Stimulated activated CD8-positive, alpha-beta memory T cell treated with anti-CD3 and anti-CD28 coated beads, Interleukin-7, amount 100 ng/mL, for 4 hours (primary cell): ENCODE measurements at places on chromosomes 11 and 22.
A peak's percentile ranks its signal among the peaks of the same experiment; 100 is the strongest.

DNA sequence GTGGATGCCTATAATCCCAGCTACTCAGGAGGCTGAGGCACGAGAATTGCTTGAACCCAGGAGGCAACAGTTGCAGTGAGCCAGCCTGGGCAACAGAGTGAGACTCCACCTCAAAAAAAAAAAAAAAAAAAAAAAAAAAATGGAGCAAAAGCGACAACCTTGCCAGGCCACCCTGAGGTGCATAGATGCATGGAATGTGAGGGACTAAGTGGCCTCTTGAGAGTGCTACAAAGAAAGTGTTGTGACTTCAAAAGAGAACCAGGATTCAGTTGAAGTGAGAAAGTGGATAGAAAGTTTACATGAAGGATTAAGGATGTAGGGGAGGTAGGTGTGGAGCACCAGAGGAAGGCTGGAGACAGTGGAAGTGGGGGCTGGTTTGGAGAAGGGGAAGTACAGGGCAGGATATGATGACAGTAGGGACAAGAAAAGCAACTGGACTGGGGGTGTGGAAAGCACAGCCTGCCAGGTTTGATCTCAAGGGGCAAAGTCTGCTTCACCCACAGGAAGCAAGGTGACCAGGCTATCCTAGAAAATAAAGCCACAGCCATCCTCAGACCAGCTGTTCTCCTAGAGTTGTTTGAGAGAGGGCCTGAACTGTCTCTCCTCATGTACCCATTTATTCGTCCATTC, 36.0 kb upstream of the OLFML1 start:
- no peak for DNase-seq

GRCh38 chr11:124832571-124832970, 32.4 kb upstream of the MSANTD2 start:
- no peak for DNase-seq

GRCh38 chr11:44885919-44886789, 64.5 kb downstream of the TP53I11 start:
- no peak for DNase-seq

- DNase-seq = no peak
Measured at GRCh38 chr11:32430568-32431381, 4.6 kb downstream of the WT1 start.

DNA sequence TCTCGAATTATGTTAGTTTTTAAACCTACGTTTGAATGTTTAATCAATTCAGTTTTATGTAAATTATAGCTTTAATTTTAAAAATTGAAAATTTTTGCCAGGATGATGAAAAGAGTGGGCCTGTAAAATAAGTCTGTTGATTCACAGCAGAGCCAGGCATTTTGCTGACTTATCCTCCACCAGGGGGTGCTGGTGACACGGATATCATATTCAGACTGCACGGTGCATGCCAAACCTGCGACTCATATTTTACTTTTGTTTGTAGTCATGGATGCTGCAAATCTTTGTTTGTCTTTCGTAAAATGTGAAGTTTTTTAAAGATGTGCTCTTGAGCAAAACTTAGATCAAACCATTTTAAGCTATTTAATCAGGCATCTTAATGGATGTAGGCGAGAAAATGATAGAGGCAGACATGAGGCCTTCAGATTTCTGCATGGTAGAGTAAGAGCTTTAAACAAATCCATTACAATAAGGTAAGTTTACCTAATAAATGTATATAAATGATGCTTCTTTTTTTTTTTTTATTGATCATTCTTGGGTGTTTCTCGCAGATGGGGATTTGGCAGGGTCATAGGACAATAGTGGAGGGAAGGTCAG, 3.6 kb upstream of the OR8B3 start:
- DNase-seq = peak; percentile 8

DNA sequence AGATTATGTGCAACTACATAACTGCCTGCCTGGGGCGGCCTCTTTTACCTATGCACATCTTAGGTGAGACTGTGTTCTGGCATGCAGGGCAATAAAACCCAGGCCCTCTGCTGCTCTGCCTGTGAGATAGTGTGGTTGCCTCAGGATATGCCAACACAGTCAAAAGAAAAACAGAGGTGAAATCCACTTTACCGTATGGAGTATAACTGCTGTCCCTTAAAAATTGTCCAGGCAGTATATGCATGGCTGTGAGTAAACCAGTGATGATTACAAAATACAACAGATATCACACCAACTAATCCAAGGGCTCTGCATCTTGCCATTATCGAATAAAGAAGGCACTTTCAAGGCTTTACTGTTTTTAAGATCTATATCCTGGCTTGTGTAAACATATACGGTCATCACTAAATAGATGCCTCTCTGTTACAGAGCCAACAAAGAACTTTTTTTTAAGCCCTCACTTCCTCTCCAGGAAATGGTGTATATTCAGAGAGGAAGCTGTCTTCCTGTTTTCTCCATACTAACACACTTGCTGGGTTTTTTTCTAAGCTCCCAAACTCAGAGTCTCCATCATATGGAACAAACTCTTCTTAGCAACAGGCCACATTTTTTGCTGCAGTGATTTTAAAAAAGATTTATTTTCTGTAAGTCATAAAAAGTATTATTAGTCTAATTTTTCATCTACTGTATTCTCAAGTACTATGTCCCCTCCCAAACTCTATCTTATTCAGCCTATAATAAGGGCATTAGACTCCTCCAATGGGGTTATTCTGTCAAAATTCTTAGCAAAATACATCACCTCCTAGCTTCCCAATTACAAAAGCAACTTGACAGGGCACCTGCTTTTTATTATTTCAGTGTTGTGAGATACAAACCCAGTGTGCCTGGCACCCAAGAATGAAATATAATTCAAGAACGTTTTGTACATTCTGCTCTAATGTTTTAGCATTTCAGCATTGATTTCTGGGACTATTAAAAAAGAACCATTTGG, 135.2 kb downstream of the MAML2 start:
- DNase-seq = no peak

DNA sequence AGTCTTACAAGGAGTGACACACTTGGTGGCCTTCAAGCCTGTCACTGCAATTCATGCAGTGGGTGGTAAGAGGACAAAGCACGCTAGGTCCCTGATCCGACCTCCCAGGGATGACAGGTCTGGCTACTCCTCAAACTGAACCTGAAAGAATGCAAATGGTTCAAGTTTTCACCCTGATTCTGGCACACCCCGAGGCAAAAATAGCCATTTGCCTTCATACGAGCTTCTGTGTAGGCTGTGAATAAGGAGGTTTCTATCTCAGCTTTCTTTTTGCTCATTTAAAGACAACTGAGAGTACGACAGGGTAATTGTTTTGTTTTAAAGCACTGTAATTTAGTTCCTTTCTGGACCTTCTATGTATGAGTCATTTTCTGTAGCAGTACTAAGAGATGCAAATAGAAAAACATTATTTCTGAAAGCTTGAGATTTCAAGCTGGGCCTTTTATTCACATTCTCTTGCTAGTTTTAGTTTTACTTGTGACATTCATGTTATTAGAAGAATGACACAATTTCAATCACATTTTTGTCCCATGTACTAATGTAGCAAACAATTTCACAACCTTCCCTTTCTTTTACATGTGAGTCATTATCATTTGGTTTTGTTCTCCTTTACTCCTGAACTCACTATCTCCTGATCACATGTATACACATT, 56.6 kb upstream of the FDX1 start:
- no peak for DNase-seq

DNA sequence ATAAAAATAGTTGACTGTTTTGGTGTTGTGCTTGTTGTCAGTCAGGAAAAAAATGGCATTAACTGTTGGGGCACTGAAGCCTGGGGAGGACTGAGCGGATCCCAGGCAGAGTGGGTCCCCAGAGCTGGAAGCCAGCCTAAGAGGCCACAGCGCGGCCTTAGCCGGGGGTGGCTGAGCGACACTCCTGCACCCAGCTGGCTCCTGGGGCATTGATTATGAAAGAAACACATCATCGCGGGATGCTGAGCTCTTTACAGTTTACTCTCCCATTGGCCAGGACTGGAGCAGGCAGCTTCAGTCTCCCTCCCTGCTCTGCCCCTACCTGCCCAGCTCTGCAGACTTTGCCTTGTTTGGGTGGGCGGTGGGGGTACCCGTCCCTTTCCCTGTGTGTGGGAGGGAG, 121.5 kb downstream of the ST3GAL4 start:
- DNase-seq = no peak

GRCh38 chr22:19645391-19645790, 68.9 kb upstream of the SEPTIN5 start:
- DNase-seq = no peak

GRCh38 chr11:111435046-111435698, 56.1 kb upstream of the POU2AF1 start:
- DNase-seq = no peak

DNA sequence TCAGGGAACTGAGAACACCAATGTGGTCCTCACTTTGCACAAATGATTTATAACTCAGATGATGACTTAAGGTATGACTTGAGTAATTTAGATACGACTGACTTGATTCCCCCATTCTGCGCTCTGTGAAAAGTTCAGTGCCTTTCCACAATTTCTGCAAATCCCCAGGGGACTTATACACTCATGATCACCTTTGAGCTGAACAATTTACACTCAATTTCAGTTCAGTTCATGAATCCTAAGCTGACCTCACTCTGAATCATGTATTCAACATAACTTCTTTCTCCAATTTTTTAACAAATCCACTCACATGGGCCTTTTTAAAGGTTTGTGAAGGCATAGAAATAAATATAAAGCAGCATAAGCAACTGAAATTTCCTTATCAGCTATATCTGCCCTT, 274.2 kb downstream of the FAM76B start:
- no peak for DNase-seq

DNA sequence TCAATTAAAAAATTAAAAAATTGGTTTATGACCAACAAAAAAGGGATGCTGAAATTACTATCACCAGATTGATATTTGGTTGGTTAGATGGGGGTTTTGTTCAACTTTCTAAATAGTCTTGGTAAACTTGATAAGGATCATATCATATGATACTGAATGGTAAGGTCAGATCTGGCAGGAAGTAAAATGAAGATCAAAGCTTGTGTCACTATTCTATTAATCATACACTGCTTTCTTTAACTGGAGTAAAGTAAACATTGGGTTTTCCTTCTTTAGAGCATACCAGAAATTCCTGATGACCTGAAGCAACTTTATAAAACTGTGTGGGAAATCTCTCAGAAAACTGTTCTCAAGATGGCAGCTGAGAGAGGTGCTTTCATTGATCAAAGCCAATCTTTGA, 40.2 kb downstream of the RRM1 start:
- DNase-seq = no peak

- DNase-seq = no peak
Measured at GRCh38 chr11:23370580-23371275, 510.5 kb upstream of the CCDC179 start.

DNA sequence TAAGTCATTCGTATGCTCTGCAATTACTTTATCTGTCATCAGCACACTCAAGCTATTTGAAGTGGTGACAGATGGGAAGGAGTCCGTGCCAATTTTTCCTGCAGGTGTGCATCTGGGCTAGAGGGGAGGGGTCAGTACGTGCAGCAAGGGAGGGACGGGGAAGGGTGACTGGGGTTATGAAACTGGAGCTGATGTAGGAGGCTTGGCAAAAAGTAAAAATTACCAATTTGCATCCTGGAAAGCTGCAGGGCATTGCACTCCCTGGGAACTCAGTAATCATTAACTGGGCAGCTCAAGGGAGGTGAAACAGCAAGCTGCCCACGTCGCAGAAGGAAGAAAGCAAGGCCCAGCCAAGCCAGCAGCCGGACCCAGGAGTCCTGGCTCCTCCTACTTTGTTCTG, 87.1 kb upstream of the TMEM45B start:
- no peak for DNase-seq

DNA sequence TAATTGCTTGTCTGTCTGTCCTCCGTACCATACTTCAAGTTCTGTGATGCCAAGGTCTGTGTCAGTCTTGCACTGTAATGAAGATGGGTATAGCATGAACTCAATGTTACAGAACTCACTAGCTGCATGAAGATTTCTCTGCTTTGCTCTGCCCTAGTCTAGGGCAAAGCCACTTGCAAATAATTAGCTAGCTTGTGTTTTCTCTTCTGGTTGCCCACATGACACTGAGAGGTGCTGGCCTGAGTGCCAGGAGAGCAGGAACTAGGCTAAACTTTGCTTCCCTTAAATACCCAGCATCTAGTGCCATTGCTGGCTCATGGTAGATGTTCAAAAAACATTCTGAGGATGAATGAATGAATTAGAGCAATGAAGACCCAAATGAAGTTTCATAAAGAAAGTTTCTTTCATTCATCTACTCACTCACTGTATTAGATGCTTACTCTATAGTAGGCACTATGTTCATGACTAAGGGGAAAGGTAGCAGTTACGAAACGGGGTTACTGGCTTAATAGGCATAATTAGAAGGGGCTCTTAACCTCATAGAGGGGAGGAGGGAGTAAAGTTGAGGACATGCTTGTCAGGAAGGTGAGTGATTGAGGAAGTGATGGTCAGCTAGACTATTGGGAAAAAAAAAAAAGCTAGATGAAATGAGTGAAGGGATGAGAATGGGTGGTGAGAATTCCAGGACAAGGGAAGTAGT, 4.4 kb upstream of the ENDOD1 start:
- DNase-seq = no peak

- no peak for DNase-seq
Measured at GRCh38 chr22:28792491-28793383, 7.6 kb downstream of the XBP1 start.

GRCh38 chr11:68513930-68514487, 53.5 kb downstream of the PPP6R3 start:
- DNase-seq = no peak

- DNase-seq = peak; percentile 22
Measured at GRCh38 chr11:116927163-116927974, 89.9 kb upstream of the APOA1 start.

- no peak for DNase-seq
Measured at GRCh38 chr11:69219991-69220390, 64.3 kb downstream of the SMIM38 start.

- DNase-seq = no peak
Measured at GRCh38 chr11:126282361-126282735, 545 bp upstream of the TIRAP start.

- no peak for DNase-seq
Measured at GRCh38 chr11:32405592-32405991, 29.7 kb downstream of the WT1 start.

GRCh38 chr22:42973536-42973881, 41.4 kb downstream of the PACSIN2 start:
- no peak for DNase-seq

GRCh38 chr22:50016308-50016987, 3.9 kb upstream of the IL17REL start:
- DNase-seq = no peak

DNA sequence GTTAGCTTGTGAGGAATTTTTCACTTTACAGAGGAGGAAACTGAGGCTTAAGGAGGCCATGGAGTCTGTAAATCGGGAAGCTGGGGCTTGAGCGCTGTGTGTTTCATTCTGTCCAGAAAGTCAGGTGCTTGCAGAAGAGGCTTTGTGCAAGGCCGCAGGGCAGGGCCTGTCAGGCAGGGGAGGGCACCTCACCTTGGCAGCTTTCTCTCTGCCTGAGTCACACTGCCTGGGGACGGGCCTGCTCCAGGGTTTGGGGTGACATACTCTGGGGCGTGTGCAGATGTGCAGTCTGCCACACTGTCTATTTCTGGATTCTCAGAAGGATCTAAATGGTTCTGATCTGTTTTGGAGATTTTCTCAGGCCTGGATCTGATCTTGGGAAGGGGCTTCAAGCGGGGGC, 8.4 kb downstream of the INCENP start:
- DNase-seq = no peak

GRCh38 chr22:32696089-32696488, 105.4 kb upstream of the TIMP3 start:
- DNase-seq = no peak

GRCh38 chr22:38417252-38418060, 37.5 kb downstream of the KCNJ4 start:
- no peak for DNase-seq
